ENCODE measurements at places on chromosomes 5 and 9.

DNA sequence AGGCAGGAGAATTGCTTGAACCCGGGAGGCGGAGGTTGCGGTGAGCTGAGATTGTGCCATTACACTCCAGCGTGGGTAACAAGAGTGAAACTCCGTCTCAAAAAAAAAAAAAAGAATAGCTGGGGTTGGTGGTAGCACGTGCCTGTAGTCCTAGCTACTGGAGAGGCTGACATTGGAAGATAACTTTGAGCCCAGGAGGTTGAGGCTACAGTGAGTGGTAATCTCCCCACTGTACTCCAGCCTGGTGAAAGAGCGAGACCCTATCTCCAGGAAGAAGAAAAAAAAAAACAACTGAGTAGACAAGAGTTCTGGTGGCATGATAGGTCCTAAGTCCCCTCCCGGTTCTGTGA, 26.3 kb downstream of the GOLGA2 start:
- DNase-seq, result no peak

GRCh38 chr5:56816546-56817081, 1.3 kb downstream of the MAP3K1 start:
- DNase-seq, result peak; percentile 59

GRCh38 chr9:132384376-132384775, 22.3 kb downstream of the TTF1 start:
- no peak for DNase-seq

DNA sequence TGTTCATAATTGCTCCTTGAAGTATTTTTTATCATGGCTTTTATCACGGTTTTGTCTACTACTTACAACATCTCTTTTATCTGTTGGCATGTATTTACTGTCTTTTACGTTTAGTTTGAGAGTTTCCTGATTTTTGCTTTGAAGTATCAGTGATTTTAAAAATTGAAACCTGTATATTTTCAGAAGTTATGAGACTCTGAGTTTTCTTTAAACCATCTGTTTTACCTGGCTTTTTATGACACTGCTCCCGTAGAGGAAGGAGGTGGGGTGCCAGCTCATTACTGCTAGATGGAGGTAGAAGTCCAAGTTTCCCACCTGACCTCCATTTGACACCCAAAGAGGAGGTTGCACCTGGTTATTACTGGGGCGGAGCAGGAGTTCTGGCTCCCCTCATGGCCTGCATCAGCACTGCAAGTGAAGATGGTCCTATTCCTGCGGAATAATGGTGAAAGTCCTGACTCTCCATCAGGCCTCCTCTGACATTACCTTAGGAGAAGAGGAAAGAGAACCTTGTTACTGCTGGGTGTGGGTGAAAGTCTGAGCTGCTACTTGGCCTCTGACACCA, 10.0 kb upstream of the ZNF131 start:
- DNase-seq, result no peak

- no peak for DNase-seq
Measured at GRCh38 chr9:21746550-21746949, 55.9 kb upstream of the MTAP start.

GRCh38 chr5:103389846-103390245, 131.3 kb downstream of the MACIR start:
- DNase-seq, result no peak

- no peak for DNase-seq
Measured at GRCh38 chr5:178429156-178429468, 161.1 kb downstream of the COL23A1 start.

Measured in CD14-positive monocyte (primary cell).